Activated CD4-positive, alpha-beta T cell treated with anti-CD3 and anti-CD28 coated beads, Interleukin-2, amount 10 ng/mL, durations not matched to agents 7 days and 5 days (primary cell): ENCODE measurements at places on chromosomes 4 and X. TPM values are rescaled to one million over a fixed set of nuclear protein-coding genes. Genes with fewer than 3 reads are reported as not detected.

STPG2 gene
- total RNA-seq = not detected

GRCh38 chr4:188254211-188254610 lies 115.0 kb downstream of the TRIML1 start:
- H3K36me3 ChIP-seq = no peaks in the 10 kb centered on the region
- no peaks in the 10 kb centered on the region for H3K4me1 ChIP-seq

DNA sequence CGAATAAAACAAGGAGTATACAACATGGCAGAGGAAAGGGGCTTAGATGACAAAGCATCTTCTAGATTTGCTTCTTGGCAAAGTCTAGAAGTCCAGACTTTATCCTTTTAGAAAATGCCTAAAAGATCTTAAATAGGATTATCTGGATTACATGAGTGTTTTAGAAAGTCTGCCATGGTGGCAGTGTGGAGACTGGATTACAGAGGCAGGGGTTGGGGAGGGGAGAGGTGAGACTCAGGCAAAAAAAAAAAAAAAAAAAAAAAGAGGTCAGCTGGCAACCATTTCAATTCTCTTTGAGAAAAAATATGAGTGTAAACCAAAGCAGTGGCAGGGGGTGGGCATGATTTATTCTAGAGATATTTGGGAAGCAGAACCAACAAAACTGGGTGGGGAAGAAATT lies 17.4 kb downstream of the ZNF827 start:
- no peak overlapping the region for H3K27ac ChIP-seq
- H3K4me3 ChIP-seq = no peak overlapping the region
- no peak for DNase-seq
- H3K27me3 ChIP-seq = no peaks in the 10 kb centered on the region
- peaks cover 9% of the 10 kb centered on the region for H3K4me1 ChIP-seq
- H3K36me3 ChIP-seq = peaks cover 22% of the 10 kb centered on the region

GRCh38 chr4:87644286-87644685 lies 5.8 kb upstream of the DMP1 start:
- DNase-seq = no peak
- H3K4me3 ChIP-seq = no peak overlapping the region
- no peaks in the 10 kb centered on the region for H3K36me3 ChIP-seq
- H3K4me1 ChIP-seq = no peaks in the 10 kb centered on the region
- H3K27ac ChIP-seq = no peak overlapping the region

SLC16A2 gene
- not detected for total RNA-seq

CTAG1B gene
- not detected for total RNA-seq

DNA sequence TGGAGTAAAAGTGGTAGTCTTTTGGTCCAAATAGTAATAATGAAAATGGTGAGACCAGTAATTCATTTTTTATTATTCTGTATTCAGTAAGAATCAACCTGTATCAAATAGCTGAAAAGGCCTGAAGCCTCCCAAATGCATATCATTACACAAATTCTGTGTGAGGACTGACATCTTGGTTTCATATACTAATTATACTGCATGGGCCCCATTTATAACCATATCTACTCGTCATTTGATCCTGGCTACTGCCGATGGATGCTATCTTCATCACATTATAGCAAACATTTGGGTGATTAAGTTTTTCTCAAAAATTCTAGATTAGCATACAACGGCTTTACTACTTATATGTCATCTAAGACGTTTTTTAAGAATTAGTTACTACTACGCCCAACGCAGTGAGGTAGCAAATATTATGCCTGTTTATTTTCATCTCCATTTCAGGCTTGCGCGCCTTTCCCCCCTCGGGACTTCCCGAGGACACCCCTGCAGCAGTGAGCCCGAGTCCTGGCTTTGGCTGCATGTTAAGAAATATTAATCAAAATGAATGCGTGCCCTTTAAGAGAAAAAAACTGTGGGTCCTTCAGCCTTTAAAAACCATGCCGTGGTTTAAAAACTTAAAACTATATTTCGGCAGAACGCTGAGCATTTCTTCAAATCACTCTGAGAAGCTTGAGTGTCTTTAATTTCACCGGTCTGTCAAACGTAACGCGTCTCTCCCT lies 814 bp upstream of the MMAA start:
- peak overlapping the region; percentile 100 for H3K27ac ChIP-seq
- H3K4me3 ChIP-seq = peak overlapping the region; percentile 97
- DNase-seq = no peak
- peaks cover 41% of the 10 kb centered on the region for H3K4me1 ChIP-seq
- H3K36me3 ChIP-seq = peaks cover 20% of the 10 kb centered on the region

MAGEA11 gene
- not detected for total RNA-seq

GRCh38 chrX:123425904-123426303 lies 241.8 kb downstream of the GRIA3 start:
- H3K27ac ChIP-seq = no peak overlapping the region
- H3K27me3 ChIP-seq = peaks cover 2% of the 10 kb centered on the region
- H3K4me3 ChIP-seq = no peak overlapping the region
- DNase-seq = no peak
- H3K4me1 ChIP-seq = no peaks in the 10 kb centered on the region
- no peaks in the 10 kb centered on the region for H3K36me3 ChIP-seq

LRCH2 gene
- not detected for total RNA-seq

- H3K4me1 ChIP-seq = peaks cover 16% of the 10 kb centered on the region
- no peak overlapping the region for H3K27ac ChIP-seq
- no peak for DNase-seq
- no peak overlapping the region for H3K4me3 ChIP-seq
Measured at GRCh38 chrX:39729981-39730661, 367.6 kb downstream of the BCOR start.

- no peaks in the 10 kb centered on the region for H3K4me1 ChIP-seq
- H3K36me3 ChIP-seq = no peaks in the 10 kb centered on the region
- no peak overlapping the region for H3K27ac ChIP-seq
- no peaks in the 10 kb centered on the region for H3K27me3 ChIP-seq
- no peak overlapping the region for H3K4me3 ChIP-seq
Measured at GRCh38 chr4:156660465-156660864, 311.1 kb downstream of the PDGFC start.

GRCh38 chr4:184329659-184330400 lies 112.2 kb upstream of the ENPP6 start:
- no peak for DNase-seq
- H3K36me3 ChIP-seq = peaks cover 5% of the 10 kb centered on the region
- H3K4me1 ChIP-seq = peaks cover 22% of the 10 kb centered on the region
- no peak overlapping the region for H3K27ac ChIP-seq
- no peaks in the 10 kb centered on the region for H3K27me3 ChIP-seq

DNA sequence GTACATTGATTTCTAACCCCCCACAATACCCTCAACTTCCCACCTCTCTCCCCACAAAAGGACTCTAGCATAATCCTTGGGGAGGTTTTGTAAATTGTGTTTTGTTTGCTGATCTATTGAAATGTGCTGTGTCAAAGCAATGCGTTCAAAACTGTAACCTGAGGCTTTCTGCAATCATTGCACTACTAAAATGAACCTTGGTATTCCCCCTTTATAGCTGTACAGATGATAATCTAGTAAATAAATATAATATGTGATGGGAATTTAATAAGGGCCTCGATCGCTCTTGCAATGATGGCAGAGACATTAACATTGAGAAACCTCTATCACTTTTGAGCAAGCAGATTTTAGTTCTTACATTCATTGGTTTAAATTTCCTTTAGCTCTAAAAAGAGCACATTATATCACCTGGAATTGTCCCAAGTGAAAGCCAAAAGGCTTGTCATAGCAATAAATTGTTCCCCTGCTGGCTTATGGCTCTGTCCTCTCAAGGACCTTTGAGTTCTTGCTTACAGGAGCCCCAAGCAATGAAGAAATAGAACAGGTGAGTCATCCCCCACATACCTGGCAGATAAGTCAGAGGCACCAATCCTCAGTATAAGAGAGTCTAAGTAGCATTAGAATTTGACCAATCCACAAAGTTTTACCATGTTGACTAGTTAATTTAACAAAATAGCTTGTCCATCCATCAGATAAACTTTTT lies 18.4 kb upstream of the ACE2 start:
- H3K4me1 ChIP-seq = no peaks in the 10 kb centered on the region
- no peak overlapping the region for H3K27ac ChIP-seq
- DNase-seq = no peak

DNA sequence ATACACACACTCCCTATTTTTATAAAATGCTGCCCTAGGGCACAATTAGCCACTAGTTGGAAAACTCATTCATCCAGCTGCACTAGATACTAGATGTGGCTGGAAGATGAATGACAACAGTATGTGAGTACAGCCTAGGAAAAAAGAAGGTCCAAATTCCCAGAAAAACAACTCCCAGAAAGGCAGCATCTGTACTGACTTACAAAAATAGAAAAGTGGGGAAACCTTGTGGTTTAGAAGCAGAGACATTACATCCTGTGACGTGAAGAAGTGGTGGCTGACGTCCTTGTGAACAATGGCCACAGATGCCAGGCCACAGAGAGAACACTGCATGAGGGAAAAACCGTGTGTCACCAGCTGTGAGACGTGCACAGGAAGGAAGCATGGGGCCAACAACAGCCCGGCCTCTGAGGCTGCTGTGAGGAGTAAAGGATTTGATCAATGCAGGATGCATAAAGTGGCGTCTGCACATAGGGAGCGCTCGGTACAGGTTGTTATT lies 81.2 kb downstream of the SPRY1 start:
- no peaks in the 10 kb centered on the region for H3K36me3 ChIP-seq
- peak; percentile 65 for DNase-seq
- peaks cover 32% of the 10 kb centered on the region for H3K4me1 ChIP-seq
- H3K27me3 ChIP-seq = no peaks in the 10 kb centered on the region
- no peak overlapping the region for H3K4me3 ChIP-seq

DNA sequence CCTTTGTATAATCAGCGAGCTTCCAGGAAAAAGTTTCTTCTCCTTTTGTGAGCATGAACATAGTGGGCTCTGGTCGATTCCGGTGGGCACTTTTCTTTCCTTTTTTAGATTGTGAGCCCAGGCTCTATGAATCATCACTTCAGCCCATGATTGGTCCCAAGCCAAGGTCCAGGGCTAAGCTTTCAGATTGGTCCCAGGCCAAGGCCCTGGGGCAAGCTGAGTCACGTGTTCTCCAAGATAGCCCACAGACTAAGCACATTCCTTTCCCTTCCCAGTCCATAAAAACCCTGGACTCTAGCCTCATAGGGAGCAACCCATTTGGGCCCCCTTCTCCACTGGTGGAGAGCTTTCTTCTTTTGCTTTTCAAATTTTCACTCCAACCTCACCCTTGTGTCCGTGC lies 430.5 kb downstream of the NAP1L3 start:
- no peaks in the 10 kb centered on the region for H3K4me1 ChIP-seq
- no peaks in the 10 kb centered on the region for H3K27me3 ChIP-seq
- H3K27ac ChIP-seq = no peak overlapping the region
- no peak for DNase-seq
- H3K36me3 ChIP-seq = no peaks in the 10 kb centered on the region

- DNase-seq = no peak
- H3K27me3 ChIP-seq = no peaks in the 10 kb centered on the region
- H3K27ac ChIP-seq = no peak overlapping the region
- H3K4me3 ChIP-seq = no peak overlapping the region
- H3K36me3 ChIP-seq = no peaks in the 10 kb centered on the region
Measured at GRCh38 chr4:16480011-16480410, 253.7 kb upstream of the TAPT1 start.

FAM50A gene
- total RNA-seq = 54.3 TPM

DRD5 gene
- total RNA-seq = not detected
